NCI-H2171 (cell line): ENCODE measurements at places on chromosomes 6 and 20.
A peak's percentile ranks its signal among the peaks of the same experiment; 100 is the strongest.

- DNase-seq, result no peak
Measured at GRCh38 chr6:74899416-74899815, 306.4 kb downstream of the COL12A1 start.

- peak; percentile 10 for DNase-seq
Measured at GRCh38 chr6:82270881-82271635, 23.5 kb upstream of the IBTK start.

DNA sequence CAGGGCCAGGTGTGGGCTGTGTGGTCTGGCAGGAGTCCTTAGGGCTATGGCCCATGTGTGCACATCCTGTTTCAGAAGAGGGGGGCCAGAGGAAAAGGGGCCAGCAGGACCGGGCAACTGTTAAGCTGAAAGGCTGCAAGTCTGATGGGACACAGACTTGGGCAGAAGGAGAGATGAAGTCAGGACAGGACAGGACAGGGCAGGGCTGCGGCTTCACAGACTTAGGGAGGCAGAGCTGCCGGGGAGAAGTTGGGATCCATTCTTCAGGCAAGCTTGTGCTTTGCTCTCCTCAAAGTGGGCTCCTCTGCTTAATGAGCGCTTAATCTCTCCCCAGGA lies 28.7 kb downstream of the MOCS1 start:
- DNase-seq, result no peak

DNA sequence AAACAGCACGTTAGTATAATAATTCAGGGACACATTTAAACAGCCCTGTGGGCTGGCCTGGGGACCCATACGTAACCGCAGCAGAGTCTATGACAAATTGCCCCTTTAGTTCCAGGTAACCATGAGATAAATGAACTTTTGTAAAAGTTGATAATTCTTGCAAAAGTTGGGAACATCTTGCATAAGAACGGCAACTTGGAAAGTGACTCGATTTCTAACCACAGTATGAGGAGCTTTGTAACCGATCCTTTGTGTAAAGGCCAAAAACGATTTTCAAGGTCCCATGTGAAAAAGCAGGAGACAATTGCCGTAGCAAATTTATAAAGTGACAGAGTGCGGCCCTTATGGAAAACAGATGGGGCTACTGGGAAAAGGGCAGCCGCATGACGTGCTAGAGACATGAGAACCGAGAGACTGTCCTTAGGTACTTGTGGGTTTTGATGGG lies 81.6 kb downstream of the PSMG4 start:
- no peak for DNase-seq

DNA sequence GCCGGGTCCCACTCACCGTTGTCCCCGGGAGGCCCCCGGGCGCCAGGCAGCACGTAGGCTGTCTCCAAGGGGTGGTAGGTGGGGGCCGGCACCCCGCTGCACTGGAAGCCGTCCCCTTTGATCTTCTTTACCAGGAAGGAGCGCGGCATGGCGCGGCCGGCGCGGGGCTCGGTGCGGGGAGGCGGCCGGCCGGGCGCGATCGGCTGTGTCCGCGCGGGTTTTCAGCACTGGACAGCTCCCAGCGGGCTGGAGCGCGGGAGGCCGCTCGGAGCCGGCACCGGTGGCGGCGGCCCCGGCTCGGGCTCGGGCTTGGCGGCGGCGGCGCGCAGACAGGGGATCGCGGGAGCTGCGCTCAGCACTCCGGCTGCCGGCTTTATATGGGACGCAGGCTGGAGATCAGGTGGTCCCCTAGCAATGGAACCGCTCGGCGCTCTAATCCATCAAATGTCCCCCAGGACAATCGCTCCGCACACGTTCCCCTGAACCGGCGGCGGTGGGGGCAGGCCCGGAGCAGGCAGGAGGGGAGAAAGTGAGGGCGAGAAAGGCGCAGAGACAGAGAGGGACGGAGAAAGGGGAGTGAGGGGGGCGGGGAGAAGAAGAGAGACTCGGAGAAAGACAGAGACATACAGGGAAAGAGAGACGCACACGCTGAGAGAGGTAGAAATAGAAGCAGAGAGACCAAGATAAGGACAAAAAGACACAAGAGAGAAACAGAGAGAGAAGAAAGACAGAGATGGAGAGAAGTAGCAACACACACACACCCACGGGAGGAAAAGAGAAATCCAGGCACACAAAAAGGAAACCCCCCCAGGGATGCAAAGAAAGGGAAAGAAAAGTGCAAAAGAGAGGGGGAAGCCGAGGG lies at the start of gene SCRT2:
TSS of gene SCRT2 (minus strand) at position 350 of the 862 bp plus-strand sequence. CDS start at position 149, 201 bp downstream.
- DNase-seq, result peak; percentile 62

- no peak for DNase-seq
Measured at GRCh38 chr6:40588480-40588879, 1.3 kb upstream of the LRFN2 start.

DNA sequence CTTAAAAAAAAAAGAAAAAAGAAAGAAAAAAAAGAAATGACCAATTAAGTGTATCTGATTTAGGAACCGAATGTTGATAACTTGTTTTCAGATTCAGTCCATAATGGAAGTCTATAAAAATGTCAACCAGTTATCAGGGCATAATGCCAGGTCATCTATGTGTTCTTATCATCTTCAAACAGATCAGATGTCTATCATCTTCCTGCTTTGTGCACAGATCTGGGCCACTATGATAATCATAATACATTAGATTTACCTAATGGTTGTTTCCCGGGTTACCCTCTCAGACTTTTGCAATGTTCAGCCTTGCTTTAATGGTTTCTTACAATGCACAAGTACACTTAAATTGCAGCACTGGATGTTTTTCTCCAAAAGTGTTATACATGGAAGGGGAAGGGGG lies 100.6 kb downstream of the NKAIN2 start:
- DNase-seq, result no peak

GRCh38 chr6:71194724-71195123 lies 93.9 kb upstream of the OGFRL1 start:
- DNase-seq, result no peak

GRCh38 chr20:56724241-56724757 lies 95.2 kb downstream of the TFAP2C start:
- no peak for DNase-seq
